Amniotic epithelial cell (primary cell): ENCODE measurements at places on chromosomes 2 and 18.

DNA sequence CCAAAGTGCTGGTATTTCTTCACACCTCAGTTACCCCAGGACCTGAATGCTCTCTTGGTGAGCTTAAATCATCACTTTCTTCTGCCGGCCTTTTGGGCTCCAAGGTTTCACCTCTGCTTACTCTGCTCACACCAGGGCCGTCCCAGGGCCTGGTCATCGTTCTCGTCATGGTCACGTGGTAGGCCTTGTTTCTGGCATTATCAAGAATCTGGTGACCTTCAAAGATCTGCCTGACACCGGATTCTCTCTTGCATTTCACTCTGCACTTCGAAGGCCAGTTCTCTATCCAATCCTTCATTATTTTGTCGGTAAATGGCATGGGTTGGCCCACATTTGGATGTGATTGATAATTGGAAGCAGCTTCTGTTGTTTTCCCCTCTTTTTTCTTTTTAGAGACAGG is 80.5 kb downstream of the HRH4 start:
- no peak for DNase-seq

GRCh38 chr2:20254731-20255130 is 29.8 kb upstream of the SDC1 start:
- no peak for DNase-seq

DNA sequence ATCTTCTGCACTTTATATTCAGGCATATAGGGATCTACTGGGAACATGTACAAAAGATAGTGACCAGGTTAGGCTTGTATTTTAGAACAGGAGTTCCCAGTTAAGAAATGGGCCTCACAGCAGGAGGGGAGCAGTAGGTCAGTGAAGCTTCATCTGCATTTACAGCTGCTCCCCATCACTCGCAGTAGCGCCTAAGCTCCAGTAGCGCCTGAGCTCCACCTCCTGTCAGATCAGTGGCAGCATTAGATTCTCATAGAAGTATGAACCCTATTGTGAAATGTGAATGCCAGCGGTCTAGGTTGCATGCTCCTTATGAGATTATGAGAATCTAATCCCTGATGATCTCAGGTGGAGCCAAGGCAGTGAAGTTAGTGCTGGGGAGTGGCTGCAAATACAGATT is 224.4 kb upstream of the CYRIA start:
- no peak for DNase-seq

DNA sequence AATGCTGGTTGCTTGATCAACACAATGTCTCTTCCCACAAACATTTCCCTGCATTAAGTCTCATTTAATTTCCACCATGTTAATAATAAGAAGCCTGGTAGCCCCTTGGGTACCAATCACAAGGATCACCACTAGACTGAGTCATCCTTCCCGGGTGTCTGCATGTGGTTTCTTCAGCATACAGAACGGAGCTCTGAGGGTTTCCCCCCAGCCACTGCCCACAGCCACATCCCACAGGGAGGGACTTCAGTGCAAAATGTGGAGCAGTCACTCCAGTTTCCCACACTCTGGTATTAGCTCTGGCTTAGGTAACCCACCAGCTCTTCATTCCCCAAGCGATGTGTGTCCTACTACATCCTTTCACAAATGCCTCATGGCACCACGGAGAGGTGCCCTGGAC is 42.7 kb upstream of the POLE4 start:
- peak; percentile 82 for DNase-seq

DNA sequence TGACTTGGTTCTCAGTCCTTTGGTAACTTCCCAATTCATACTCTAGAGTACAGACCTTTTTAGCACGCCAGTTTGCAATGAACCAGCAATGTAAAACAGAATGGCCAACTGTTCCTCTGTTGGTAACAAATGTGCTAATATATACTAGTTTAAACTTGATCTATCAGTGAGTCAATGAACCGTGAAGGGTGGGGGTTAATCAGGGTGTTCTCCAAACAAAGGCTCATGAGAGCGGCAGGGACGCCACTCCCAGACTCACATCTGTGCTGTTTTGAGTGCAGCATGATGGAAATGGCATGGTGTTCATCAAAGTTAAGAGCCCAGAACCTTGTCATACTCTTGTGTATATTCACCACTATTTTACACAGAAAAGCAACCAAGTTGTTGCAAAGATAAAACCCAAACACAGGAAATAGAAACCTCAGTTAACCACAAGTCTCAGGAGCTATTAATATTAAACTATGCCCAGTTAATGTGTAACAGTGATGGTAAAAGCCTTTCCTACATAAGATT is 70.3 kb downstream of the CERKL start:
- DNase-seq = no peak

DNA sequence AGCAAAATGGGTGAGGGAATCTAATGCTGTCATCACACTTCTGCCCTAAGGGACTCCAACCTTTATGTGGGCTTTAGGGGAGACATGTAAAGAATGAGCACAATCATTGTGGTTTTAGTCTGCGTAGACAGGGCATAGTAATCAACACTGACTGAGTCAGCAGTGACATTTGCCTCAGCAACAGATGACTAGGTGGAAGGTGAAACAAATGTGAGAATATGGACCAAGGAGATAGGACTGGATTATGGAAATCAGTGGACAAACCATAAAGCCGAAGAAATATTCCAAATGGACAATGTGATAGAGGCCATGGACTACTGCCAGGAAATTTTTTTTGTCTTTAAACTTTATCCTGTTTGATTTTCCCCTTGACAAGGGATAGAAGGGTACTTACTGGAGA is 83.9 kb downstream of the PDK1 start:
- peak; percentile 82 for DNase-seq

DNA sequence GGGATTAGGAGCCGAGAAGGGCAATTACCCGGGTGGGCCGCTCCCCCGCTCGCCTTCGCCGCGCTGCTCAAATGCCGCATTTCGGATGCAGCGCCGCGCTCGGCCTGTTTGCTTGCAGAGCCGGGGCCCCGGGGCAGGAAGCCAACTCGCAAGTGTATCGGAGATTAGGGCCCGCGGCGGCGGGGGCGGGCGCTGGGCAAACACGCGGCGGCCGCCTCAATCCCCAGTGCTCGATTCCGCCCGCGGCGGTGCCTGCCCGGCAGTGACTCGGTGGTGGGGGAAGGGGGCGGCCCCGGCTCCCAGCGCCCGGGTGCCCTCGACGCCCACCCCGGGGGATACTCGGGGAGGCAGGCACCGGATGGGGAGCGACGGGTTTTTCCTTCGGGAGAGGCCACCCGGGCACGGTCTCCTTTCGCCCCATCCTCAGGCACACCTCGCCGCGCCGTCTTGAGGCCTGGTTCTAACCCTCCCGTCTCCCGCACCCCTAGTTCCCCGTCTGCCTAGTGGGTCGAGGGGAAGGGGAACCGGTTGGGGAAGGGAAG is 26.6 kb upstream of the NOTO start:
- peak; percentile 39 for DNase-seq

GRCh38 chr2:208129744-208130711 is at the start of gene CRYGC:
CRYGC (minus strand) TSS chr2:208129828; CDS start chr2:208129792, 36 bp downstream.
- peak; percentile 14 for DNase-seq
